ENCODE measurements at places on chromosomes 12 and 14.

DNA sequence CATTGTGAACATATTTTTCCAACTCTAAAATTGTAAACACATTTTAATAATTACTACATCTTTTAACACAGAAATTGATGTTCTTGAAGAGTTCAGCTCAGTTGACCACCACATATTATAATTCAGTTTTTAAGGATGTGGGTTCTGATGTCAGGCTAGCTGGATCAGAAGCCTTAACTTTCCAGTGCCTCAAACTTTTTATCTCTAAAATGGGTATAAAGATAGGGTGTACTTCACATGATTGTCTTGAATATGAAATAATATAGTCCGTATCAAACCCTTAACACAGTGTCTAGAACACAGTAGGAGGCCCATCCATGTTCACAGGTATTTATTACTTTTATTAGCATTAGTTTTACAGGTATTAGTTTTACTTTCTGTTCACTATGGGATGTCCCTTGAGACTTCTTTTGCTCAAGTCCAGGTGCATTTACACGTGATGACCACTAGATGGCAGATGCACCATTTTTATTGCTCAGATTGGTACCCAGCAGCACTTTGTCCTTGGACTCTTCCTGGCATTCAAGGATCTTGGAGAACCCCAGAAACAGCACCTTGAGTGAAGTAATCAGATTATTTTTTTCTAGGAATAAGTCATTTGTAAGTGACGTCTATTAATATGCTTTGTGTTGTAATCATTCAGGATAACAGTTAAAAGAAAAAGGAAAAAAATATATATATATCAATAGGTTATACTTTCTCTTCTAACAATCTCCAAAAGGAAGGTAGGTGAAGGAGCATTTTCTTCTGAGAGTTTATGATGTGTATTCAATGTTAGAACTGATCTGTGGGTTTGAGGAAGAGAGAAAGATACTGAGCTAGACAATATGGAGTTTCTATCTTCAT, 580.2 kb downstream of the ETNK1 start:
- no peak for DNase-seq

DNA sequence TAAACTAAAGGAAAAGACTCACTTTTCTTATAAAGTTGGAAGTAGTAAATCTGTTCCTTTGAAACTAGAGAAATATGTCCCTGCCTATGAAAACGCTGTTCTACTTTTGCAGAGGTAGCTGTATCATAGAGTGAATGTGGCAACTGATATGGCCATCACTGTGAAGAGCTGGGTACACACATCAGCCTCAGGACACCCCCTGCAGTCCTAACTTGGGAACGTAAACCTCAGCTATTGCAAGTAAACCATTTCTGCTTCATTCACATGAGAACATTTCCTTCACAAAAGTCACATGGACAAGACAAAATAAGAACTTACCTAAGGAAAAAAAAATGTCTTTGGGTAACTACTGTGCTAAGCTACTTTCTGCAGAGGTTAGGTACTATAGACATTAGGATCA, 233.3 kb upstream of the PPFIA2 start:
- DNase-seq: peak; percentile 6

GRCh38 chr14:92952481-92953298, 29.7 kb downstream of the CHGA start:
- no peak for DNase-seq

DNA sequence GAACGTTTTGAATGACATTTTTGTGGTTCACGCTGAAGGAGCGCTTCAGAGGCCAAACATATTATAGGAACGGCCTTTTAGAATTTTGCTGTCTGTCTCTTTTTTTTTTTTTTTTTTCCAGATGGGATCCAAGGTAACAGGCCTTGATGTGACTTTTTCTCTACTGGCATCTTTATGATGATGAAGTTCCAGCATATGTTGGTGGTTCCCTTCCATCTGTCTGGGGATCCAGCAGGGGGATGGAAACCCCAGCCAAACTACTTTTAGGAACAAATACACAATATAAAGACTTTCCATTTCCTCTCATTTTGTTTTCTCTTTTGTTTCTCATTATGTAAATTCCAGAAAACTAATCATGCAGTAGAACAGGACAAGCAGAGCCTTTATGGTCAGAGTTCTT, 239.3 kb upstream of the PRICKLE1 start:
- no peak for DNase-seq

DNA sequence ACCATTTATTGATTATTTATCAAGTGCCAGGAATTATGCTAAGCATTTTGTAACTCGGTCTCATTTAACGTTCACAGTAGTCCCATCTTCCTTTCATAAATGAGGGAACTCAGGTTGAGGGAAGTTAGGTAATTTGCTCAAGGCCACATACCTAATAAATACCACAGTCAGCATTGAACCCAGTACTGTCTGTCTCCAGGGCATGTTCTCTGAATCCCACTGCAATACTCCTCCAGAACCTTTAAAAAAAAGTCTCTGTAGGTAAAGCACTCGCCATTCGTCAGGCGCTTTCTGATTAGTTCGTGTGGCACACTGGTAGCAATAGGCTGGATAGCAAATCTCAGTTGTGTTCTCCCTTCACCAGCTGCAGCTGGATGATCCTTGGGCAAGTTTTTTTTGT, 14.3 kb downstream of the SLC17A8 start:
- no peak for DNase-seq

- DNase-seq: no peak
Measured at GRCh38 chr12:24815114-24815423, 133.8 kb downstream of the BCAT1 start.

DNA sequence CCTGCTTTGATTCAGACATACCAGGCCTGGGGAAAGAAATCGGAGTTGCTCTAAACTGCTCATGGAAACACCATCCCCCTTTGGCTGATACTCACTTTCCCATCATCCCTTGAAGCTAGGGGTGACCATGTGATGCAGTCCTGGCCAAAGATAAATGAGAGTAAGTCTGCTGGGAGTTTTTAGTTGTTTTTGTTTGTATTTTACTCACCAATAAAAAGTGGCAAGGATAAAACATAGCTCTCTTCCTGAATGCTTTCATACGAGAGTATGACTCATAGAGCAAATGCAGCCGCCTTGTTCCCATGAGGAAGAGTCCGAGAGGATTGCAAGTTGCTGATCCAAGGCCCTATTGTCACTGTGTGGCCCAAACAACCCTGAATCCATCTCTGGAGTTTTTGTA, 126.4 kb upstream of the TMEM132C start:
- no peak for DNase-seq

- DNase-seq: no peak
Measured at GRCh38 chr14:97866664-97867063, 1069.5 kb downstream of the VRK1 start.

GRCh38 chr12:110141389-110141788, 17.2 kb downstream of the IFT81 start:
- no peak for DNase-seq

All from activated T-cell treated with anti-CD3 and anti-CD28 coated beads, Interleukin-2, amount 50 U/mL, for 4 hours (primary cell).